Breast epithelium (tissue), 4 donors: ENCODE measurements at places on chromosomes 3 and 15.

DNA sequence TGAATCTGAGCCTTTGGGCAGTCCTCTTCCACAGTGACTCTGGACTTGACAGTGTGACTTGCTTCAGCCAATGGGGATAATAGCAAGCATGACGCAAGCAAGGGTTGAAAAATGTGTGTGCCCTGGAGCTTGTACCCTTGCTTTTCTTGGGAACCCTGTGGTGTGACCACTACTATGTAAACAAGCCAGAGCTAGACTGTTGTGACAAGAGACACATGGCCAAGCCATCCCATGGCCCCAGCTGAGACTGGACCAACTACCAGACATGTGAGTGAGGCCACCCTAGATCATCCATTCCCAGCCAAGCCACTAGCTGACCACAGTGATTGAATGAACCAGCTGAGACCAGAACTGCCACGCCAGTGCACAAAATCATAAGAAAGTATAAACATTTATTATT is 11.8 kb downstream of the MYO1E start:
- no peak for DNase-seq

- no peak for DNase-seq
Measured at GRCh38 chr15:66834881-66835878, 133.1 kb downstream of the SMAD6 start.

GRCh38 chr3:16365491-16366128 is 100.6 kb downstream of the OXNAD1 start:
- DNase-seq: no peak

- peak; percentile 56 for DNase-seq
Measured at GRCh38 chr15:39417366-39418134, 163.3 kb upstream of the THBS1 start.

- DNase-seq: no peak
Measured at GRCh38 chr15:42069025-42069424, 25.3 kb downstream of the PLA2G4D start.

DNA sequence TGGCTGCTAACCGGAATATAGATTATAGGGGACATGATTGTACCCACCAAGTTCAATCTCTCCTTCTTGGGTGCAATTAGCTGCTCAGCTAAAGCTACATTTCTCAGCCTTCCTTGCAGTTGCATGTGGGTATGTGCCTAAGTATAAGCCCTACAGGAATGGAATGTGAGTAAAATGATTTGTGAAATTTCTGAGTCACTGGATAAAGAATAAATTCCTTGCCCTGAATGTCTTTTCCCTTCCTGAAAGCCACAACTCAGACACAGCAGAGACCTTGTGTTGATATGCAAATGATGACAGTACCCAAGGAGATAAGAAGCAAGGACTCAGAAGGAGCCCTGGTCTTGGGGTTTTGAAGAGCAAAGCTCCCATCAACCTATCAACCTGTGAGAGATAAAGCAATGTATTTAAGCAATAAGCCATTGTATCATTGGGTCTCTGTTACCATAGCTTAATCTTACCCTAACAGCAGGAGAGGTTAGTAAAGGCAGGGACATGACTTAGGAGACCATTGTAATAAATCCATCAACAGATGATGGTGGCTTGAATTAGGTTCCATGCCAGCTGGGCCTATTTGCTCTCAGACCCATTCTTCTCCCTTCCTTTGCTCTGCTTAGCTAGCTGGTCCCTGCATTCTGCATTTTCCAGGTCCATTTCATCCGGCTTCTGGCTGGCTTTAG is 25.6 kb upstream of the ZNF280D start:
- no peak for DNase-seq

- DNase-seq: no peak
Measured at GRCh38 chr15:58597943-58598828, 151.3 kb downstream of the ADAM10 start.

GRCh38 chr3:14959359-14959943 is 12.1 kb downstream of the NR2C2 start:
- DNase-seq: no peak

GRCh38 chr15:92634671-92635201 is 20.8 kb downstream of the FAM174B start:
- DNase-seq: peak; percentile 14

DNA sequence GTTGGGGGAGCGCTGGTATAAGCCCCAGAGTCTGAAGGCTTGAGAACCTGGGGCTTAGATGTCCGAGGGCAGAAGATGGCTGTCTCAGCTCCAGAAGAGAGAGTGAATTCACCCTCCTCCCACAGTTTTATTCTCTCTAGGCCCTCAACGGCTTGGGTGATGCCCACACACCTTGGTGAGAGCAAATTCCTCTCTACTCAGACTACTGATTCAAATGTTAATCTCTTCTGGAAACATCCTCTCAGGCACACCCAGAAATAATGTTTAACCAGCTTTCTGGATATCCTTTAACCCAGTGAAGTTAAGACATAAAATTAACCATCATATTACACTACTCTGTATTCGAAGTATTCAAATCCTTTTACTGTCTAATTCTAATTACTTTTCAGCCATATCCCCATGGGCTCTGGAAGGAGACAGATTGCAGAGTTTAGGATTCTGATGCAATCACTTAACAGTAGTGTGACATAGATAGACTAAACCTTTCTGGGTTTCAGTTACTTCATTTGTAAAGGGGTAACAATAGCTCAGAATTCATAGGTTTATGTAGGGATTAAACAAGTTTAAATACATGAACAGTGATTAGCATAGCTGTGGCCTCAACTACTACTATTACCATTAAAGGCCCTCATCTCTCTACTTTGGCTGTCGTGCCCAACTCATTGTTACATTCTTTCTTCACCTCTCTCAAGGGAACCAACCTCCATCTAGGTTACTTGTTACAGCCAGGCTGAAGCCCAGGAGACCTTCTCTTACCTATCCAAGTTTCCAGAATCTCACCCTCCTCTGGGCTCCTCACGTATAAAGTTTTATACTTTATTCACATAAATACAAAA is 25.7 kb upstream of the ANO10 start:
- DNase-seq: no peak

GRCh38 chr3:111605018-111605417 is 9.9 kb upstream of the ZBED2 start:
- no peak for DNase-seq

- no peak for DNase-seq
Measured at GRCh38 chr3:185070491-185071286, 82.2 kb downstream of the C3orf70 start.

DNA sequence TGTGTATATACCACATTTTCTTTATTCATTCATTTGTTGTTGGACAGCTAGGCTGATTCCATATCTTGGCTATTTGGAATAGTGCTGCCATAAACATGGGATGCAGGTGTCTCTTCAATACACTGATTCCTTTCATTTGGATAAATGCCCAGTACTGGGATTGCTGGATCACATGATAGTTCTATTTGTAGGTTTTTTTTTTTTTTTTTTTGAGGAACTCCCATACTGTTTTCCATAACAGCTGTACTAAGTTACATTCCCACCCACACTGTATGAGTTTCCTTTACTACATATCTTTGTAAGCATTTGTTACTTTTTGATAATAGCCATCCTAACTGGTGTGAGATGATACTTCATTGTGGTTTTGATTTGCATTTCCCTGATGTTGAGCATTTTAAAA is 437.7 kb downstream of the DIPK2A start:
- DNase-seq: no peak

DNA sequence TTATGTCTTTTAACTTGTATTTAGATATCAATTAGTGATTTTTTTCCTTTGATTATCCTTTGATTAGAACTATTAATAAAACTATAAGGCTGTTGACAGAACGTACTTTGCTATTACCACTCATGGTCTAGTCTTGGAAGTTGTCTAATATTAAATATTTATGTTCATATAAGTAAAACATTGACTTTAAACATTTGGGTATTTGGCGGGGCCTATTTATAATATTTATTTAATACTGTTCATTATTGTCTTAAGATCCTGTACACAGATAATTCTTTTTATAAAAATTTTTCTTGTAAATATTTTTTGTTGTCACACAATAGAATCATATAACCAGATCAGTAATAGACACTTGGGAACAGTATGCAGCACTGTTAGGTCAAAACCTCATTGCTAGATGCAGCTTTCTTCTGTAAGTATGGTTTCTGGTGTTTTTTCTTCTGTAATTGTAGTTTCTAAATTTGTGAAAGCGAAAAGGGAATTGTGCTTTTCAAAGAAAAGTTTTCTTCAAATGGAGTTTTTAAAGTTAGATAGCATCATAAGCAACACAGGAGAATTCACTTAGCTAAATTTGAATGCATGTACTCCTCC is 93.4 kb downstream of the FNDC3B start:
- DNase-seq: no peak

GRCh38 chr15:73924171-73924921 is 1.9 kb upstream of the LOXL1 start:
- no peak for DNase-seq

DNA sequence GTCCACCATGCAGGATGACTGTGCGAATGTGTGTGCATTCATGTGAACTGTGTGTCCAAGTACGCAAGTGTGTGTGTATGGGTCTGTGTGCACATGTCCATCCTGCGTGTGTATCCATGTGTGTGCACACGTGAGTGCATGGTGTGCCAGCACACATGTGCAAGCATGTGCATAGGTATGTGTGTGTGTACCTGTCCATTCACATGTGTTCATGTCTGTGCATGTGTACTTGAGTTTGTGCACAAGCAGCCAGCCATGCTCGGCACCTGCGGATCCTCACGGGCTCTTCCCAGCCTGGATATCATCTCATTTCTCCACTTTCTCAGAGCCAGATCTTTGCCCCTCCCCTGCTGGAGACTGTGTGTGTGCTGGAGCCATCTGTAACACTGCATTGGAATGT is 18.7 kb upstream of the PLXNA1 start:
- no peak for DNase-seq

- DNase-seq: no peak
Measured at GRCh38 chr15:93474728-93475127, 385.7 kb upstream of the RGMA start.

DNA sequence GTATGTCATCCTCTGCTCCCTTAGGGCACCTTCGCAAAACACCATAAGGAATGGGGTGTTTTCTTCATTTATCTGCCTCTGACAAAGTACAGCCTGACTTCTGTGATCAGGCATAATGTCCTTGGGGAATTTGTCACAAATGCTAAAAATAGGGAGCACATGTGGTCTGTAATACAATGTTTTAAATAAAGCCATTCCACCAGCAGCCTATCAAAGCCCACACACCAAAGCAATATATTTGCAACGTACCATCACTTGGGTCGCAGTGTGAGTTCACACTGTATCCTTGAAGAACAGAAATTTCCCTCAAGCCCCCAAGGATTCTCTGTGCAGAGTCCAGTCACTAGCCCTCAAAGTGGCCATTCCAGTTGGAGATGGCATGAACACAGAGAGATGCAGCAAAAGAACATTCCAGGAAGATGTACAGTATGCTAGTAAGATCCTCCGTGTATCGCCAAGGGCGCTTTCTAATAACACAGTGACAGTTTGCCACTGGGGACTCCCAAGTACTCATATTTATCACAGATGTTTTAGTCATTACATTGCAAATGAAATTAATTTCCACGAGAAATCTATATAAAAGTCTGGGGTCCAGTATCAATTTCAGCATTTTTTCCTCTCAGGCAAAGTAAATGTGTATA is 246.7 kb downstream of the MCTP2 start:
- DNase-seq: no peak

DNA sequence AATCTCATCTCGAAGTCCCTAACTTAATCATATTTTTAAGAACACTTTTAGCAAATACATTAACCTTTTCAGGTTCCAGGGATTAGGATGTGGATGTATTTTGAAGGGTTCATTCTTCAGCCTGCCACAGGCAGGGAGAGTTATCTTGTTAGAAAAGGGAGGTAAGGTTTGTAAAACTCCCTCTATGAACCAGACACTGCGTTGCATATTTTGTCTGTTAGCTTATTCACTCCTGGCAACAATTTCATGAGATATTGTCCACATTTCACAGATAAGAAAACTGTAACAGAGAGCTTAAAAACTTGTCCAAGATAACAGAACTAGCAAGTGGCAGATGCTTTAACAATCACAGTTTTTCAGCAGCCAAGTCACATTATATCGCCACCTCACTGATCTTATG is 155.4 kb downstream of the DIPK2A start:
- no peak for DNase-seq

- no peak for DNase-seq
Measured at GRCh38 chr15:101799665-101800064, 3.6 kb upstream of the OR4F6 start.

- DNase-seq: no peak
Measured at GRCh38 chr15:45333550-45333949, 44.8 kb downstream of the GATM start.

DNA sequence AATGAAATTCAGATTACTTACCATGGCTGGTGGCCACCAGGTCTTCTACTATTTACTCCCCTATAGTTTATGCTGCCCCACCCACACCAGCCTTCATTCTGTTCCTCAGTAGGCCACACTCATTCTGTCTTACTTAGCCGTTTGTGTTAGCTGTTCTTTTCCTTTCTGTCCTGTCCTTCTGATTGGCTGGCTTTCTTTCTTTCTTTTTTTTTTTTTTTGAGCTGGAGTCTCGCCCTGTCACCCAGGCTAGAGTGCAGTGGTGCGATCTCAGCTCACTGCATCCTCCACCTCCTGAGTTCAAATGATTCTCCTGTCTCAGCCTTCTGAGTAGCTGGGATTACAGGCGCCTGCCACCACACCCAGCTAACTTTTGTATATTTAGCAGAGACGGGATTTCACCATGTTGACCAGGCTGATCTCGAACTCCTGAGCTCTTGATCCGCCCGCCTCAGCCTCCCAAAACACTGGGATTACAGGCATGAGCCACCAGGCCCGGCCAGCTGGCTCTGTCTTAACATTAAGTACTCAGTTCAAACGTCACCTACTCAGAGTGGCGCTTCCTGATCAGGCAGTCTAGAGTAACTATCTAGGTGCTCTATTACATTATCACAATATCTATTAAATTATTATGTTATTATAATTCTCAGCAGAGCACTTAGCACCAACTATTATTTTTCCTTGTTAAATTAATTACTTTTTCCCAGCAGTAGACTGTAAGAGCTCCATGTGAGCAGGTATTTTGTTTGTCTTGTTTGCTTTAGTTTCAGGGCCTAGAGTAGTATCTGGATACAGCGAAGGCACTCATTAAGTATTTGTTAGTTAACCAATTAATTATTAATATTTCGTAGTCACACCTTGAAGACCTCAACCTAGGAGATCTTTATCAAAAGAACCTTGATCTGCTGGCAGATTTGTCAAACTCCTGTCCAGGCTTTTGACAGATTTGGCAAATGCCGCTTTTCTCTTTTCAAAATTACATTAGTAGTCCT is 6.4 kb downstream of the CMSS1 start:
- no peak for DNase-seq

DNA sequence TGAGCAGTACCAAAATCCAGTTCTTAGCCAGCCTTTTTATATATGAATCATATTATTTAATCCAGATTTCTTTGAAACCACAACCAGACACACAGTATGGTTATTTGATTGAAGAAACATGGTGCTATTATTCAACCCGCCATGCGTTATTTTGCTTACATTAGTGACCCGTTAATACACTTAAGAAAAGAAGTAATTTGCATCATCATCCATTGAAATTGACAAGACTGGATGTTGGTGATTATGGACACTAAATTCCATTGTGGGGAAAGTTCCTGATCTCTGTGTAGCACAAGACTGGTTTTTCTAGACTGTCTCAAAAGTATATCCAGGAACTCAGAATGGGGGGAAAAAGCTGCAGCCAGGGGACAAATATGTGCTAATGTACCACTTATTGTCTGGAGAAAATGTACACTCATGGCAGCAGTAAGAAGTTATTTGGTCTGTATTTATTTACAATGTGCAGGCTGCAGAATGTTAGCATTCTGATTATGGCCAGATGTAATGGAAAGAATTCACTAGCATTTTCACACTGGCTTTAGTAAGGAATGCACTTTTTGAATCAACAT is 80.3 kb downstream of the FILIP1L start:
- DNase-seq: no peak

GRCh38 chr3:98513091-98513511 is 9.6 kb downstream of the CLDND1 start:
- no peak for DNase-seq

- no peak for DNase-seq
Measured at GRCh38 chr3:130539005-130539404, 22.0 kb downstream of the COL6A6 start.
